ENCODE measurements at places on chromosomes 3 and 15.

GRCh38 chr3:49629866-49630265, 44.3 kb upstream of the APEH start:
- no peak for DNase-seq
- no peaks in the 10 kb centered on the region for H3K36me3 ChIP-seq
- no peaks in the 10 kb centered on the region for H3K27me3 ChIP-seq

DNA sequence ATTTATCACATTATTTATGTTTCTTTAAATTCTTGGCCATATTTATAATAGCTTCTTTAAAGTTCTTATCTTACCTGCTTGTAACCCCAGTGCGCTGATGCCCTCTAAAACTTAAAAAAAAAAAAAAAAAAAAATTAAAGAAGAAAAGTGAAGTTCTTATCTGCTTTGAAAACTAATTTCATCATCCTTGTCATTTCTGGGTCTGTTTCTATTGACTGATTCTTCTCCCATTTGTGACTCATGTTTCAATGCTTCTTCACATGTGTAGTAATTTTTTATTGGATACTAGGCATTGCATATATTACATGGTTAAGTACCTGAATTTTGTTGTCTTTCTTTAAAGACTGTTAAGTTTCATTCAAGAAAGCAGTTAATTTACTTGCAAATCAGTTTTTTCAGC, 3.4 kb upstream of the SEC22A start:
- H3K27ac ChIP-seq: no peak overlapping the region
- H3K27me3 ChIP-seq: no peaks in the 10 kb centered on the region
- no peaks in the 10 kb centered on the region for H3K36me3 ChIP-seq
- no peaks in the 10 kb centered on the region for H3K4me1 ChIP-seq

GRCh38 chr3:37904601-37905000, 42.9 kb downstream of the CTDSPL start:
- peak overlapping the region; percentile 90 for H3K27ac ChIP-seq
- H3K27me3 ChIP-seq: no peaks in the 10 kb centered on the region
- H3K36me3 ChIP-seq: peaks cover 5% of the 10 kb centered on the region
- no peak overlapping the region for H3K4me3 ChIP-seq
- peaks cover 48% of the 10 kb centered on the region for H3K4me1 ChIP-seq

DNA sequence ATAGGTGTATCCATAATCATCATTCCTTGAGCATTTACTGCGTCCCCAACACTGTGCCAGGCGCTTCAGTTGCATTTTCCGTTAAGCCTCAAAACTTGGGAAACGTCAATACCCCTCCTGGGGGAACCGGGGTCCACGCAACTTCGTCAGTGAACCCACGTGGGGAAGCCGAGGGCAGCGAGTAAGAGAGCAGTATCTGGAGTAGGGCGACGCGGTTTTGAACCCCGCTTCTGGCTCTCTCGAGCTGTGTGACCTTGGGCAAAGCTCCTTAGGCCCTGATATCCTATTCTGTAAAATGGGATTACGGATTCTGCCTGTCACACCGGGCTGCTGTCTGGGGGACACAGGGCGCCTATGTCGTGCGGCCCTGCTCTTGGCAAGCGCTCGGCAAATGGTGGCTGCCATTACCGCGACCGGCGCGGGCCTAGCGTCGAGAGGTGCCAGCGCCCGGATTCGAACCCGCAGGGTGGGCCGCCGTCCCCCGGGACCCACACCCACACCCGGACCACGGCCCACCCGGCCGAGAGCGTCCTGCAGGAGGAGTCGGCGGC, 590 bp downstream of the POLG start:
- H3K4me3 ChIP-seq: peak overlapping the region; percentile 87
- no peaks in the 10 kb centered on the region for H3K27me3 ChIP-seq
- H3K4me1 ChIP-seq: peaks cover 18% of the 10 kb centered on the region
- no peak for DNase-seq
- H3K27ac ChIP-seq: peak overlapping the region; percentile 95

GRCh38 chr15:73317651-73318462, 50.9 kb downstream of the HCN4 start:
- H3K27me3 ChIP-seq: no peaks in the 10 kb centered on the region
- H3K4me3 ChIP-seq: no peak overlapping the region
- no peaks in the 10 kb centered on the region for H3K4me1 ChIP-seq
- DNase-seq: peak; percentile 9
- no peak overlapping the region for H3K27ac ChIP-seq

GRCh38 chr3:42708611-42709151, 6.1 kb upstream of the HHATL start:
- H3K4me1 ChIP-seq: no peaks in the 10 kb centered on the region
- no peak overlapping the region for H3K4me3 ChIP-seq
- no peaks in the 10 kb centered on the region for H3K36me3 ChIP-seq

- H3K27me3 ChIP-seq: no peaks in the 10 kb centered on the region
- H3K27ac ChIP-seq: no peak overlapping the region
- no peak overlapping the region for H3K4me3 ChIP-seq
- no peaks in the 10 kb centered on the region for H3K36me3 ChIP-seq
Measured at GRCh38 chr3:115652738-115653137, 29.4 kb downstream of the GAP43 start.

- H3K27ac ChIP-seq: no peak overlapping the region
- H3K4me1 ChIP-seq: no peaks in the 10 kb centered on the region
- H3K36me3 ChIP-seq: no peaks in the 10 kb centered on the region
- no peak for DNase-seq
- no peaks in the 10 kb centered on the region for H3K27me3 ChIP-seq
- H3K4me3 ChIP-seq: no peak overlapping the region
Measured at GRCh38 chr3:193396451-193397244, 18.1 kb upstream of the ATP13A5 start.

DNA sequence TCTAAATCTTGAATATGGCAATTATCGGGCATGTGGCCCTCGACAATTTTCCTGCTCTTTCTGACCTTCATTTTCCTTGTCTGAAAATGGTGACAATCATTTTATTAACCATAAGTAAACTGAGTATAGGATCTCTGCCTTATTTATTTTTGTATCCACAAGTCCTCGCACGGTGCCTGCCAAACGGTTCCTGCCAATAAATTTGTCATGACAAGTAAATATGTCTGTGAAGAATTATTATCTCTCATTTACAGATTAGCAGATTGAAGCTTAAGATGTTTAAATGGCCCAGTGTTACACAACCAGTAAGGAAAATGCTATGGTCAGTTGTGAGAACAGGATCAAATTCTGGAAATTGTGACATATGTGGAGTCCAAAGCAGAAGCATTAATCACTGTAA, 65.9 kb upstream of the ARL6 start:
- no peaks in the 10 kb centered on the region for H3K4me1 ChIP-seq
- no peaks in the 10 kb centered on the region for H3K27me3 ChIP-seq
- H3K27ac ChIP-seq: no peak overlapping the region
- DNase-seq: no peak

DNA sequence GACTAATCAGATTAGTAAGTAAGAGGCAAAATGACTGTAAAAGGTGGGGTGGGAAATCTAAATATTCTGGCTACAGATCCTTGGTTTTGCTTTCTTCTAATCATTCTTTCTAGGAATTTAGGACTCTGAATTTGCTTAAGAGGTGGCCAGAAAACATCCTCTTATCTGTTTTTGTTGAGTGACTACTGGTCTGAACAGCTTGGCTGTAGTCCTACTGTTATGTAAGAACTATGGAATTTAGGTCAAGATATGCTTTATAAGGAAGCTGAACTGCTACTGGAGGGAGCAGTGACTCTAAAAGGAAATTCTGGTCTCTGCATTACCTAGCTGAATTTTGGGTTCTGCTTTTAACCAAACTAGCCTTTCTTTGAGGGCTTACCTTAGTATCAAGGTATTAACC, 33.5 kb upstream of the CSPG5 start:
- no peaks in the 10 kb centered on the region for H3K27me3 ChIP-seq
- no peak for DNase-seq
- no peak overlapping the region for H3K27ac ChIP-seq

DNA sequence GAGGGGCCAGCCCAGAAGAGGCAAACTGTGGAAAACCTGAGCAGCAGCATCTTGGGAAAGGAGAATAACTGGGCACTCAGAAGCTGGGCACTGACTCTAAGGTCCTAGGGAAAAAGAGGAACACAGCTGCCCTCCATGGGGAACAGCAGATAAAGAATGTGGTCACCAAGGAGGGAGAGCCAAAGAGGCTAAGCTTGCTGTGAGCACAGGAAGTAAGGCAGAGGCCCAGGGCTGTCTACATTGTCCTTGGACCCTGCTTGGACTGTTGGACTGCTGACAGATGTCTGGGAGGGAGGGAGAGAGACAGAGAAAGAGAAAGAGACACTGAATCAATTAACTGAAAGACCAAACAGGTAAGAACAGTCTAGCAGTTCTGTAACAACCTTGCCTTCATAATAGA, 4.5 kb upstream of the MNS1 start:
- H3K27ac ChIP-seq: no peak overlapping the region
- no peak for DNase-seq
- peaks cover 17% of the 10 kb centered on the region for H3K4me1 ChIP-seq
- H3K4me3 ChIP-seq: no peak overlapping the region

DNA sequence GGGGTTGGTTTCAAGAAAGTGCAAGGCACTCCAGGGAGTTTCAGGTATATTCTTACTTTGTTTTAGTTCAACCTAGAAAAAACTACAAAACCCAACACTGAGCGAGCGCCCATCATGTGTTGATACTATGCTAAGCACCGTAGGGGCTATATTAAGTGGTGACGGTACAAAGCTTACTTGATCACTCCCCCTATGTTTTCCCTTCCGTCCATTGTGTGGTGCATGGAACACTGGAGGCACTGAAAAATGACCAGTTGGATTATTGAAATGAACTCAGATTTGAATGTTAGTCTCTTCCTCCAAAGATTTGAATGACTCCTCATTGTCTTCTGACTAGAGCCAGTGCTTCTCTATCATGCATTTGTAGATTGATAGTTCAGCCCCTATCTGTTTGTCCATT, 6.6 kb downstream of the MYZAP start:
- H3K27ac ChIP-seq: no peak overlapping the region
- H3K4me1 ChIP-seq: no peaks in the 10 kb centered on the region
- H3K4me3 ChIP-seq: no peak overlapping the region
- H3K27me3 ChIP-seq: peaks cover 9% of the 10 kb centered on the region

All from SK-N-SH (cell line).